ENCODE measurements at places on chromosomes 7 and 10.

- no peaks in the 10 kb centered on the region for H3K27me3 ChIP-seq
- no peak overlapping the region for H3K27ac ChIP-seq
- peak; percentile 69 for DNase-seq
- H3K36me3 ChIP-seq, result no peaks in the 10 kb centered on the region
- H3K4me1 ChIP-seq, result peaks cover 37% of the 10 kb centered on the region
These were observed 112.7 kb downstream of the CCNY start for GRCh38 chr10:35448687-35449662.

DNA sequence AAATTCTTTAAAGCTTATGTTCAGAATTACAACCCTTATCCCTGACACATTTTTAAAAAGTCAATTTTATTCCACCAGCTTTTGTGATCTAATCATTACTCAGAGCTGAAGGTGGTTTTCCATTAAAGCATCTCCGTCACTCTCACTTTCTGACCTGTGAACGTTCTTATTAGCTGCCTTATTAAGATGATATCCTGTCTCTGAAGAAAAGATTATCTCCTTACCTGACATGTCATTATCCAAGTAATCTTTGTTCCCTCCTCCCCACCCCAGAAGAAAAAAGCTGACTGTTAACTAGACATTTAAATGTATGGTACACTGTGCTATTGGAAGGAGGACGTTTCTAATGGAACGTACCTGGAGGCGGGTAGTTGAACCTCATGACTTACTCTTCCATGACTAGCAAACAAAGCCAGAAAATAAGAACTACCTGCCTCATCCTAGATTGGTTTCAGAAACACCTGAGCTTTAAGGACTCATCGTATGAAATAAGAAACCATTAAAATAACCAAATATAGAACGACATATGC is 708.7 kb downstream of the PARD3 start:
- no peaks in the 10 kb centered on the region for H3K27me3 ChIP-seq
- no peaks in the 10 kb centered on the region for H3K36me3 ChIP-seq
- peaks cover 16% of the 10 kb centered on the region for H3K4me1 ChIP-seq
- H3K4me3 ChIP-seq, result no peak overlapping the region

- H3K27ac ChIP-seq, result no peak overlapping the region
- H3K4me3 ChIP-seq, result no peak overlapping the region
- H3K27me3 ChIP-seq, result no peaks in the 10 kb centered on the region
- no peaks in the 10 kb centered on the region for H3K36me3 ChIP-seq
- peaks cover 7% of the 10 kb centered on the region for H3K4me1 ChIP-seq
These were observed 14.8 kb downstream of the CPA5 start for GRCh38 chr7:130359276-130359857.

GRCh38 chr7:27138985-27139333 is 4.5 kb downstream of the HOXA5 start:
- DNase-seq, result no peak
- peaks cover 1% of the 10 kb centered on the region for H3K4me1 ChIP-seq
- peak overlapping the region; percentile 24 for H3K4me3 ChIP-seq
- H3K27me3 ChIP-seq, result no peaks in the 10 kb centered on the region
- no peak overlapping the region for H3K27ac ChIP-seq

DNA sequence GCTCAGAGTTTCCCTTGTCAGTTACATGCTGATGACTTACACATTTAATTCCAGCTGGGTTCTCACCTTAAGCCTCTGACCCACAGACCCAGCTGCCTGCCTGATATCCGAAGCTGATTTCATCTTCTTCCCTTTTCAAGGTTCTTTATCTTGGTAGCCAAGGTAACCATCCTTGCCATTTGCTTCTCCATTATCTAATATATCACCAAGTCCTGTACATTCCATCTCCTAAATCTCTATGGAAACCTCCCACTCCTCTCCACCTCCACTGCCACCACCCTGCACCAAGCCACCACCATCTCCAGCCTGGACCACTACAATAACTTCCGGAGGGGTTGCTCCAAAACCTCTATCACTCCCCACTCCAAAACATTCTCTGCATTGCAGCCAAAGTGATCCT is 19.9 kb downstream of the SCRN1 start:
- no peaks in the 10 kb centered on the region for H3K27me3 ChIP-seq
- H3K27ac ChIP-seq, result no peak overlapping the region
- no peak overlapping the region for H3K4me3 ChIP-seq
- no peaks in the 10 kb centered on the region for H3K36me3 ChIP-seq

Data from ovary (tissue), 10 donors.